ENCODE measurements at places on chromosomes 13 and 19.

- DNase-seq, result no peak
Observed at GRCh38 chr13:96025283-96025682, 27.9 kb downstream of the UGGT2 start.

DNA sequence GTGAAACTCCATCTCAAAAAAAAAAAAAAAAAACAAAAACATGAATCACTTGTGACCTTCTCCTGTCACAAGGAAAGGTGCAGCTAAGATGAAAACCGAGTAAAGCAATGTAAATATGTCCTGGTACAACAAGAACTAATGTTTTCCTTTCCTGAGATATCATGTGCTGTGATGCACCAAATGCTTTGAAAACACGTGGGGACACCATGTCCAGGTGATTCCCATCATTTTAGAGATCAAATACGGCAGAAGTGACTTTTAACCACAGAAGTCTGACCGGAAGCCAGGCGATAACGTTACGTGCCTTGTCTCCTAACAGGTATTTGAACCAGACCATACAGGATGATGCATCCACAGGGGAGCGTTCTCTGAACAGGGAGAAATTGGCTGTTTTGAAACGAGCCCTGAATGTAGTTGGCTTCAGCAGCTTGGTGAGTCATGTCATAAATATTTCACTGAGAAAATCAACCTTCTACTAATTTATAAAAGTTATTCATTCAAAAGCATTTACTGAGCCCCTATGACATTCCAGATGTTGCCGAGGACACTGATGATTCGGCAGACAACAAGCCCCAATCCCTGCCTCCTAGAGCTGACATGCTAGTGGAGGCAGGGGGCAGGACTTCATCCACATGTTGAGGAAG is 328.1 kb downstream of the MYO16 start:
- no peak for DNase-seq

- no peak for DNase-seq
Observed at GRCh38 chr13:69474011-69474685, 633.5 kb upstream of the ATXN8OS start.

DNA sequence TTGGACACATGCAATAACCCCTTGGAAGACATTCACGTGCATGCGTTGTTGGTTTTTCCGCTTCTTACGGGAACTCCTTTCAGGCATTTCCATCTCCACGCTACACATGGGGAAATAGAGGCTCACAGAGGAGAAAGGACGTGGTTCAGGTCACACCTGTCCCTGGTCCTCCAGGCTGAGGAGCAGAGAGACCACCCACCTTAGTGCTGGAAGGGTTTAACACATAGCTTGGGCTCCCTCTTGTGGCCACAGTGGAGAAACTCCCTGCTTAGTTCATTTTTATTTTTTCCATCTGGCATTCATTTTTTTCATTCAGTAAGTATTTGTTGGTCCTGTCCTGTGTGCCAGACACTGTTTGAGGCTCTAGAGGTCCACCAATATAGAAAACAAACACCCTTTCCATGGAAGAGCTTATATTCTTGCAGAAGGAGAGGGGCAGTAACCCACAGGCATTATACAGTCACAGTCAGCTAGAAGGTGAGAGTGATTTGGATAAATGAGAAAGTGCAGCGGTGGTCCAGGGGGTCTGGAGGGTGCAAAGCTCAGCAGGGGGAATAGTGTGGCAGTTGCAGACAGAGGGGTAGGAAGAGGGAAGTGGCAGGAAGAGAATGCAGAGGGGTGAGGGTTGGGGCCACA is 24.2 kb upstream of the TTYH1 start:
- DNase-seq, result peak; percentile 30

DNA sequence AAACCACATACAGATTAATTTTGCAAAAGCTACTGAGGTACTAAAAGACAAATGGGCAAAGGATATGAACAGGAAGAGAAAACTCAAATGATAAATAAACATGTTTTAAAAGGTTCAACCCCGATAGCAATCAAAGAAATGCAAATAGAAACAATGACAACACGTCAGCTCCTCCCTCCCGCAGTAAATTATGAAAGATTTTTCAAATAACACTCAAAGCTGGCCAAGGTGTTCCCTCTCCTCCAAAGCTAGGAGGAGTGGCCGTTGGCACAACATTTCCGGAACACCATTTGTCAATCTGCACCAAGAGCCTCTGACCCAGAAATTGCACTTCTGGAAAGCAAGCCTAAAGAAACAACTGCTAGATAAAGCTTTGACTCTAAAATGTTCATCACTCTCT is 28.3 kb downstream of the INSR start:
- no peak for DNase-seq

DNA sequence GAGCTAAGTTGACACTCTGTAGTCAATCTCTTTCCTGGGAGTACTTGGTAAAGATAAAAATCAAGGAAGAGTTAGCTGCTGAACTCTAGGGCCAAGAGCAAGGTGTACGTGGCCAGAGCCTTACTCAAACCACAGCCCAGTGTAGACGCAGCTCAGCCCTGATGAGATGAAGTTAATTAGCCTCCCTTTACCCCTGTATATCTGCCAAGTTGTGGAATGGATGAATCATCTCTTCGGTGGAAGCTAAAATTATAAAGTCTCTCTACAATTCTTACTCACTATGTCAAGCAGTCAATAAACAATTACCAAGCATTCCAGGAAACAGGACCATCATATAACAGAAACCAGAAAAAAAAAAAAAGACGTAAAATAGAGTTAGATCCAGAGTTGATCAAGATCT is 146.9 kb upstream of the UFM1 start:
- DNase-seq, result no peak

GRCh38 chr13:31920727-31921100 is 110.9 kb upstream of the FRY start:
- no peak for DNase-seq

DNA sequence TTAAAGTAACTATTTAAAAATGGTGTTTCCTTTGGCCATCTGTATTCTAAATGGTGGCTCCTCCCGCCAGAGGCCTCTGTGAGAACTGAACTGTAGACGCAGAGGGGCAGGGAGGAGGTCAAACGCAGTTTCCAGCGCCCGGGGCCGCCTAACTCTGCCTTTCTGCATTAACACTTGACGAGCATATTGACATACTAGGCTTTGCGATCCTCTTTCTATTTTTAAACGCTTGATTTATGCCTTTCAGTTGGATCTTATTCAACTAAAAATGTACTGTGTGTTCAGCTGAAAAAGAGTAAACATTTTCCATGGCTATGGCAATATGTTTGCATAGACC is 74.7 kb downstream of the SPACA7 start:
- no peak for DNase-seq

- no peak for DNase-seq
Observed at GRCh38 chr13:77544355-77544754, 8.8 kb downstream of the SCEL start.

GRCh38 chr13:30027569-30028455 is 177.4 kb upstream of the UBL3 start:
- DNase-seq, result no peak

DNA sequence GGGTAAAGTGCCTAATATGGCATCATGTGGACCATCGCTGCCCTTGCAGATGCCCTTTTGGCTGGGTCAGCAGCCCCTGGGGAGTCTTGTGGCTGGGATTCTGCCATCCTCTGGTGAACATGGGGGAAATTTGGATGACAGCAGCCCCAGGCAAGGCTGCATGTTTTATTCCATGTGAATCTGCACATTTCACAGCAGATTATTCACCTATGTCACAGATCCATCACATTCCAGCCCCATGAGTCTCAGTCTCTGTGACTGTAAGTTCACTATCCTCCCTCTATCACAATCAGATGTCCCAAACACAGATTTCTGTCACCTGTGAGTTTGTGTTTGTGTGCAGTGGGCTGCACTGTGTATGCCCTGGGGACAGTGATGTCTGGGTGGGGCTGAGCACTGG is 36.8 kb upstream of the PSG9 start:
- no peak for DNase-seq

DNA sequence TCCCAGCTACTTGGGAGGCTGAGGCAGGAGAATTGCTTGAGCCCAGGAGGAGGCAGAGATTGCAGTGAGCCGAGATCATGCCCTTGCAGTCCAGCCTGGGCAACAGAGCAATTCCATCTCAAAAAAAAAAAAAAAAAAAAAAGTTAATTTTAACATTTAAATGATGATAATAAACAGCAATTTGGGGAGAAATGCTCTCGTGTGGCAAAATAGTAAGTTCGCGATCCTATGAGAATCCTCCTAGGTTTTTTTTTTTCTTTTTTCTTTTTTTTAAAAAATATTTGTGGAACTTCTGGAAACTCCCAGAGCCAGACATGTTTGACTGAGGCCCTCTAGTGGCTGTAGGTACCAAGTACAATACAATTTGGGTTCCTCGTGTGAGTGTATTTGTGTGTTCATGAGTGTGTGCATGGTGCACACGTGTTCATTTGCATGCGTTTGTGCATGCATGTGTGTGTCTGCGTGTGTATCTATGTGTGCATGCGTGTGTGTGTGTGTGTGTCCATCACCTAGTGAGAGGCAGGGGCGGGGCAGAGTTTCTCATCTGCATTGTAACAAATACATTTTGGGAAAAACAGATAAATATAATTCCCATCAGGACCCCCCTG is 31.2 kb downstream of the TMPRSS9 start:
- no peak for DNase-seq

GRCh38 chr19:40671404-40671803 is 19.0 kb downstream of the NUMBL start:
- DNase-seq, result no peak

DNA sequence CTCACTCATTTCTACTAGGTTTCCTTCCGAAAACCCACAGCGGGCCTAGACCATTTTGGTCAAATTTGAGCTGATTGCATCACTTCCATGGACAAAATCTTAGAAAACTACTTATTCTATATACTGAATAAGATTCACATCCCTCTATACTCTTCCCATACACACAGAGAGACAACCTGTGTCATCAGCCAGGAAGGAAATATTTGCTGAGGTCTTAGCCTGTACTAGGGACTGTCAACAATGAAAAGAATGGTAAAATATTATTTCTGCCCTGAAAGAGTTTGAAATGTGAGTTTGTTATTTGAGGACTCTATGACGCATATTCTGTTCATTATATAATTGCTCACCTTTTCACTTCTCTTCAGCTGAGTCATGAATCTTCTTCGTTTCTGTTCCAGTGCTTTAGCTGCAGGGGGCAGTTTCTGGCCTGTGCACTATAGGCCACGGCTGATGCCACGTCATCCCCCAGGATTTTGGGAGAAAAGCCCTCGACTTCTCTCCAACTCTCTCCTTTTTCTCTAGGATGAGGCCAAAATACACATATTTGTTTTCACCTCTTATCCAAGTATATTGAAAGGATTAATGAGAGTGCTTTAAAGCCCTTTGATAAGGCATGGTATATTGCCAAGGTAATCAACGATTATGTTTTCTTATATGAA is 47.7 kb downstream of the GSX1 start:
- no peak for DNase-seq

GRCh38 chr13:111398196-111398595 is 77.8 kb downstream of the TEX29 start:
- no peak for DNase-seq

- DNase-seq, result no peak
Observed at GRCh38 chr13:37777676-37778075, 91.9 kb downstream of the TRPC4 start.

- no peak for DNase-seq
Observed at GRCh38 chr19:23415561-23416191, 20.4 kb upstream of the ZNF91 start.

- DNase-seq, result no peak
Observed at GRCh38 chr19:42424712-42425131, 2.5 kb downstream of the LIPE start.

GRCh38 chr13:113178070-113178895 is 19.8 kb downstream of the PROZ start:
- no peak for DNase-seq

DNA sequence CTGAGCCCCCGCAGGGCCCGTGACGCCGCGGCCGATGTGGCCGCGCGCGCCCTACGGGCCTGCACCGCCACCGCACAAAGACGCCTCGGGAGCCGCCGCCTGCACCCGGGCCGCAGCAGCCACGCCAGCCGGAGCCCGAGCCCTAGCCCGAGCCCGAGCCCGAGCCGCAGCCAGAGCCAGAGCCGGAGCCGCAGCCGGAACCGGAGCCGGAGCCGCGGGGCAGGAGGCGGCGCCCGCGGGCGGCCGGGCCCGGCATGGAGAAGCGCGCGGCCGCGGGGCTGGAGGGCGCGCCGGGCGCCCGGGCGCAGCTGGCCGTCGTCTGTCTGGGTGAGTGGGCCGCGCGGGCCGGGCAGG is 379 bp downstream of the LRP3 start:
- no peak for DNase-seq

DNA sequence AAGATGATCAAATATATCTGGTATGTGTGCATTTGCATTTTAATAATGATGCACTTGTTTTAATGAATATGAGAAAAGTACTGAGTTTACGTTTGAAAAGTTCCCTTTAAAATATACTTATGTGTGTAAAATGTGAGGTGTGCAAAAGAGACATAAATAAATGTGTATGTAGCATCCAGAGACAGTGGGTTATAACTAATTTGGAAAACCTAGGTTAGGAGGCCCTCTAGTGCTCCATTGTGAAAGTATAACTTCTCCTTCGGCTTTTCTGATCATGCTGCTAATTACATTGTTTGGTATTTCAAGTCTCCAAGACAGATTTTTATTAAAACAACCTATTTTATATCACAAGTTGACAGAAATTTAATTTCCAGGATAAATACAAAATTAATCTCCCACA is 30.1 kb downstream of the SCEL start:
- DNase-seq, result no peak

- no peak for DNase-seq
Observed at GRCh38 chr13:50847501-50847900, 4.0 kb upstream of the DLEU7 start.

DNA sequence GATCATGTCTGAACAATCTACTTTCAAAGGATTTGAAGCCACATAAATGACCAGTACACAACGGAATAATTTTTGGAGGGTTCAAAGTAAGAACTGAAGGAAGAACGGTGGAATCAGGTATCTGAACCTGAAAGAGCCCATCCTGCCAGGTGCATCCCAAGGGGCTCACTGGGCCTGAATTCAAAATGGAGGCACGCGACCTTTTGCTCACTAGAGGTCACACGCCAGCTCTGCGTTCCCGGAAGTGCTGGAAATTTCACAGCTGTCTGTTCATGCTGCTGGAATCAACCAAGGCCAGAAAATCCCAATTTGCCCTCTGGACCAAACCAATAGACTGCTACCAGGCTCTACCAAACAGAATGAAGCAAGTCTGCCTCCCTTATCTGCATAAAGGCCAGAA is 4.2 kb upstream of the RASA3 start:
- DNase-seq, result no peak

DNA sequence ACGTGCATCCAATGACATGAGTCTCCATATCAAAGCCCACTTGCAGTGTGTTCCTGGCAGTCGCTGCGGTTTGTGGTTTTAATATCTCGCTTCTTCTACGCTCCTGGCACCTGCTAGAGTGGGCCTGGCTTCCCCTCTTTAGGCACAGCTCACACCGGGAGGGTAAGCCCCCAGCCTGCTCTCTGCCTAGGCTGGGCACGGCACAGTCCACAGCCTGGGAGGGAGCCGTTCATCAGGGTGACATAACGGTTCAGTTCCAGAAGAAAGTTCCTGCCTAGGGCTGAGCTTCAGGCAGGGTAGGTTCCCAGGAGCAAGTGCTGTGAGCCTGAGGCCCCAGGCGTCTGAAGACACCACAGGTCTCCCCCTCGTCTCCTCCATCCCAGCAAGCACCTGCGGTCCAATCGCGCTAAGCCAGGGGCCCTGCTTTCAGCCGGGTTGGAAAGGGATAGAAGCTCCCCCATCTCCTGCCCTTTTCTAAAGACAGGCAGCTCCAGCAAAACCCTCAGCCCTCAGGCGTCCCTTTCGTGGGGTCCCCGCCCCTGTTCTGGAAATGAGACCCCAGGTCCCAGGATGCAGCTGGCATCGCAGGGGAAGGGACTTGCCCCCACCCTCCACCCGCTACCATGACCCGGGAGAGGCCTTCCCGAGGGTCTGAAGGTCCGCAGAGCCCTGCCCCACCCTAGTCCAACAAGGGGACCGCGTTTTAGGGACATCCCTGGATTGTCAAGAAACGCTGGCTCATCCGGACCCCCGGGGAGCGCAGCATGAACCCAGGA is 121.6 kb upstream of the ZNF507 start:
- no peak for DNase-seq

Data from stimulated activated CD4-positive, alpha-beta T cell treated with anti-CD3 and anti-CD28 coated beads, TNF-alpha, amount 100 ng/mL, for 1 hour (primary cell).